HCEC 1CT (cell line): ENCODE measurements at places on chromosomes 2 and 18.

DNA sequence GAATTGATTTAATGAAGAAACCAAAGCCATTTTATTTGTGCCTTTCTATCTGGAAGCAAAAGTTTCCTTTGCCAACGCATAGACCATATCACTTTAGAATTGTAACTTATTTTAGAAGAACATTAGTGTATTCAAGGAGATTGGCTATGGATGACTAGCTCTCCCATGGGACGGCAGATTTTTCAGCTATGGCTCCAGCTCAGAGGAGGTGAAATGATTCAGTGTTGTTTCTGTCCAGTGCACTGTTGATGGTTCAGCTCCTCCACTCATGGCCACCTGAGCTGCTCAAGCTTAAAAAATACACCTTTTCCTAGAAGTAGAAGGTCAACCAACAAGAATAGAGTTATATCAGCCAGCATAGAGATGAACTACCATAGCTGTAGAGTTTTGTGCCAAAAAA, 1597.5 kb upstream of the PIK3C3 start:
- no peak for DNase-seq

DNA sequence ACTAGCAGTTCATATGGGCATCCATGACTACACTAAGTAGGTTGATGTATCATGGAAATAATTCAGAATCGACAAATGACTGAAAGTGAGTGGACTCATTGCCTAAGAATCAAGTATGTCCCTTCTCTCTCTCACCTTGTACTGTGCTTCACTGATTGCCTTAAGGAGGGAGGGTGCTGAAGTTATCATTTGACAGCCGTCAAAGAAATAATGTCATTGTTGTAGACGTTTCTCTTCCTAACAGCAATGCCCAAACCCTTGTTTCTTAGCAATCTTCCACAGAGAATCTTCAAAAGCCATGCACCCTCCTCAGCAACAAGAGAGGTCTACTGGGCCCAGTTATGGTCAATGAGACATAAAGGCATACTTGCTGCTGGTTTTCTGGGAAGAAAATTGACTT, 785.0 kb downstream of the SUCLG1 start:
- no peak for DNase-seq

DNA sequence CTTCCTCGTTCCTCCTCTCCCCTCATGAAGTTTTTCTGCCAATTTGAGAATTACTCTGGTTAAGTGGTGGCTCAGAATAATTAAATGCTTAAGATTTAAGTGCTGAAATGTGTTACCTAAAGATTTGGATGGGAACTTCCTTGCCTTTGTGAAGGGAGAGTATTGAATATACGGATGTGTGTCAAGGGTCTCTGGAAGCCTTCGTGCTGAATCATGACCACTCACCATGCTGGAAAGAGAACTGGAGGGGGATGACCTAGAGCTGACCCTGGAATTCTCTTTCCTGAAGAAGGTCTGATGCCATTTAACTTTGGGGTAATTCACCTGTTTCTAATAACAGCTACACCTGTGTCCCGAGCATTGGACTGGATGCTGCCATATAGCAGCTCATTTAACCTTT, 2.2 kb downstream of the MOCOS start:
- DNase-seq, result no peak

DNA sequence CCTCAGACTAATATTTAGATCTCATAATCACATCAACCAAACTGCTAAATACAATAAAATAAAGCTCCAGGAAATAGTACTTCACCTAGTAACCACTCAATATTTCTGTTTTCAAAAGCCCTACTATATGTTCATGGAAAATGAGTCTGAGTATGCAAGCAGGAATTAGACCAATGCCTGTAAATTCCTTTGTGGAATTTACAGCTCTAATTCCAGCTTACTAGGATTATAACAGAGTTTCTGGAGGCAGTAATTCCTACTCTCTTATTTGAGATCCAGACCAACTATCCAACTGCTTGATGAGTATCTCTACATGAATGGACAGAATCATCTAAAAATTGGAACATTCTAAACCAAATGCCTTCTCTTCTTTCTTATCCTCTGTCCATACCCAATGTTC, 11.6 kb downstream of the CDKL4 start:
- no peak for DNase-seq

GRCh38 chr2:213259266-213259665, 25.0 kb upstream of the SPAG16 start:
- no peak for DNase-seq

DNA sequence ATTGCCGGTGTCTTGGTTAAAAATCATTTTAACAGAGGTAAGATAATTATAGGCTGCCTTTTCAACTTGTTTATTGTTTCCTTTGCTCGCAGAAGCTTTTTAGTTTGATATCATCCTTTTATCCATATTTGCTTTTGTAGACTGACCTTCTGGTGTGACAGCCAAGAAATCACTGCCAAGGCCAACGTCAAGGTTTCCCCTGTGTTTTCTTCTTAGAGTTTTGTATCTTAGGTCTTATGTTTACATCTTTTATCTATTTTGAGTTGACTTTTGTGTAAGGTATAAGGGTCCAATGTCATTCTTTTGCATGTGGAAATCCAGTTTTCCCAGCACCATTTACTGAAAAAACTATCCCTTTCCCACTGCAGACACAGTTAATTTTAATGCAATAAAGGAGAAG, 129.0 kb upstream of the ZFP36L2 start:
- DNase-seq, result no peak

DNA sequence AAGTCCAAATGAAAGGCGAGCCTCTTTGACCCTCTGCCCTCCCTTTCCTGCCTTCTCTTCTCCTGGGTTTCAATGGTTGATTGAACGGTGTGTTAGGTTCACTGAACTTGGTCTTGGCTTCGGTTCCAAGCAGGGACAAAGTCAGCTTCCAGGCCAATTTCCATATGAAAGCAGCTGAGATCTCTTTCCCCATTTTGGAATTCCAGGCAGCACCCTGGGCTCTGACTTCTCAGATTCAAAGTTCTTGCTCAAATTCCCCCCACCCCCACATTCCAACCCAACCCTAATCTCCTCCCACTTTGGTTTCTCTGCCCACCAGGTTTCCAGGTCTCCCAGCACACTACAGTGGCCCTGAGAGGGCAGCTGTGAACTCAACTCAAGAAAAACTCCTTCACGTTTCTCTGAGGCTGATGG, 231.0 kb downstream of the INSIG2 start:
- DNase-seq, result no peak

DNA sequence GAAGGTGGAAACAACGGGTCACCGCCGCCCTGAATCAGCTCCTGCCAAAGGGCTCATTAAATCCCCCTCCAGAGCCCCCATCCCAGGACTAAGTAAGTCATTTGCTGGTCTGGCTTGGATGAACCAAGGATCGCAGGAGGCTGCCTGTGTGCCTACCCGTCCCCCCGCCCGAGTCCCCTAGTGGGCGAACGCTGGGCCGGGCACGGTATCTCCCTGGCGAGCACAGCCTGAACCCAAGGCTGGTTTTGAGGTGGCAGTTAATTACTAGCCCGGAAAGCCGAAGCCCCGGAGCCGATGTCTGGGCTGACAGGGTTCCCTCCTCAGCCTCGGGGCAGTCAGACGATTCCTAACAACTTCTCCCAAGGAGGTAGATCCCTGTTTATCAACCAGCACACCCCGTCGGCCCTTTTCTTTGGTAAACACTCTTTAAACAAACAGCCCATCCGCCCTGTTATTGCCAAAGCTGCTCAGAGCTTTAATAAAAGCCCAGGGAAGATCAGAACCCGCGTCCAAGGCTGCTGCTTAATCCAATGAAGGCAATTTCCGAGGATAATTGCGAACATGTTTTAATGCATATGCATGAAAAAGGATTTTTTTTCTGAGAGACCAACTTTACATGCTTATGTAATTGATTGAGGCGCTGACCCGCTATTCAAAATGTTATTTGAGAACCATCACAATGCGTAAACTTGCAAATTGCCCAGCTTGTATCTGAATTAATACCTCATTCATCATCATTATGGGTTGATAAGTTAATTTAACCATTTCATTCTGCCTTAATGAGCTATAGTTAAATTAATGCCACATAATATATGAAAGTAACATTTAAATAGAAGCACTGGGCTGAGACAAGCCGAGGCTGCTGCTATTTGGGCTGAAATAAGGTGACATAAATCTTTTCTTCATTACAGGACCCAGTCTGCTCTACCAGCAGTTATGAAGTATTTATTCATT, 10.5 kb downstream of the EVX2 start:
- DNase-seq, result no peak

GRCh38 chr2:235330775-235331451, 162.9 kb upstream of the AGAP1 start:
- DNase-seq, result peak; percentile 6

- DNase-seq, result no peak
Observed at GRCh38 chr2:167842047-167842446, 405.3 kb downstream of the STK39 start.

DNA sequence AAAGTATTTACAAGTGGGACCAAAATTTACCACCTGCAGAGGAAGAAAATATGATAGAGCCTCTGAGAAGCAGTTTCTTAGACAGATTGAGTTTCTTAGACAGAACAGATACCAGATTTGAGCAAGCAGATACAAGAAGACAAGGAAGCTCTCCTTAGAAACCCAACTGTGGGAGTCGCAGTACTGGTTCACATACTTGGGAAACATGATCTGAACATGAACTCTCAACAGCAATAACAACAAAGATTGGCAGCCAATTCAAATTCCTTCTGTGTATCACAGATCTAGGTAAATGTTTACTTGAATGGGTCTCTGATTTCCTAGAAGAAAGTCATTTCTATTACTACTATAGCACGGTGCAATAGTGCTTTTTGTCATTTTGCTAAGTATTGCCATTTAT, 82.1 kb downstream of the OLA1 start:
- DNase-seq, result no peak

GRCh38 chr2:231228223-231228622, 29.8 kb downstream of the ARMC9 start:
- no peak for DNase-seq

- DNase-seq, result no peak
Observed at GRCh38 chr2:58072102-58072501, 25.5 kb downstream of the VRK2 start.

DNA sequence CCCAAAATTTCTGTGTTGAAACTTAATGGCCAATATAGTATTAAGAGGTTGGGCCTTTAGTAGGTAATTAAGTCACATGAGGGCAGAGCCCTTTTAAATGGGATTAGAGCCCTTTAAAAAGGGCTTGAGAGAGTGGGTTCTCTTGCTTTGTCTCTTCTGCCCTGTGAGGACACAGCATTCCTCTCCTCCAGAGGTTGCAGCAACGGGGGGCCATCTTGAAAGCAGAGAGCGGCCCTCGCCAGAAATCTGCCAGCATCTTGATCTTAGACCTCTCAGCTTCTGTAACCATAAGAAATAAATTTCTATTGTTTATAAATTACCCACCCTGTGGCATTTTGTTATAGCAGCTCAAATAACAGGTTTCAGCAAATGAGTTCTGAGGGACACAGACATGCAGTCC, 305.0 kb upstream of the LRP1B start:
- DNase-seq, result no peak

GRCh38 chr2:67719351-67719750, 322.2 kb downstream of the ETAA1 start:
- peak; percentile 26 for DNase-seq

DNA sequence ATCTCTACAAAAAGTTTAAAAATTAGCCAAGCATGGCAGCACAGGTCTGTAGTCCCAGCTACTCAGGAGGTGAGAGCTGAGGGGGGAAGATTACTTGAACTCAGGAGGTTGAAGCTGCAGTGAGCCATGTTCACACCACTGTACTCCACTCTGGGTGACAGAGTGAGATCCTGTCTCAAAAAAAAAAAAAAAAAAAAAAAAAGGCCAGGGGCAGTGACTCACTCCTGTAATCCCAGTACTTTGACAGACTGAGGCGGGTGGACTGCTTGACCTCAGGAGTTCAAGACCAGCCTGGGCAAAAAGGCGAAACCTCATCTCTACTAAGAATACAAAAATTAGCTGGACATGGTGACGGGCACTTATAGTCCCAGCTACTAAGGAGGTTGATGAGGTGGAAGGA, 37.0 kb downstream of the PUM2 start:
- peak; percentile 64 for DNase-seq

DNA sequence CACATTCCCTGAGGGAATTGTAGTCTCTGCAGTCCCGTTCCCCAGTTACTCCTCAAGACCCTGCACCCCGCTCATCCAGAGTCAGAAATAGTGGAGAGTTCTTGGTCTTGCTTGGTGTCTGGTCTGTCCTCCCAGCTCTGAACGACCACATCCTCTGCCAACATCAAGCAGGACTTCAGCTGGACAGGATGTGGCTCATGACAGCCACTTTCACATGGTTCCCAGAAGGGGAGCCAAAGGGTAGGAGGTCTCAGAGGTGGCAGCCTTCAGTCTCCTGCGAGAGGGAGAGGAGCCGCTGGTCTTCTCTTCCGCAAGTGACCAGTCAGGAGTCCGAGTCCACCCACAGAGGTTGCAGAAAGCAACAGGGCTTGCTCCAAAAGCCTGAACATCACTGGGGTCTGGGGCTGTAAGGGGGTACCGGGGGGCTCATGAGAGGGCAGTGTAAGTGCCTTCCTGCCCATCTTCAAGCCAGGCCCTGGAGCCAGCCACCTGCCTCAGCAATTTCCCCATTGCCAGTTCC, 29.8 kb downstream of the B3GNT7 start:
- DNase-seq, result no peak

GRCh38 chr2:32011485-32011960, 715 bp upstream of the MEMO1 start:
- DNase-seq, result no peak

- DNase-seq, result no peak
Observed at GRCh38 chr2:100009743-100010142, 132.6 kb downstream of the AFF3 start.

- DNase-seq, result no peak
Observed at GRCh38 chr2:192901446-192901845, 706.7 kb upstream of the TMEFF2 start.

- no peak for DNase-seq
Observed at GRCh38 chr2:119441376-119442225, 9.9 kb downstream of the TMEM37 start.
